ENCODE measurements at places on chromosomes 6 and 20.

- DNase-seq = no peak
Measured at GRCh38 chr6:169886631-169887227, 135.3 kb downstream of the ERMARD start.

GRCh38 chr6:27477318-27478013 lies 4.6 kb upstream of the ZNF184 start:
- DNase-seq = no peak

- DNase-seq = no peak
Measured at GRCh38 chr6:3791526-3792203, 40.2 kb upstream of the PXDC1 start.

- no peak for DNase-seq
Measured at GRCh38 chr6:2937627-2938003, 33.8 kb downstream of the SERPINB6 start.

GRCh38 chr6:4128072-4128471 lies 7.3 kb downstream of the ECI2 start:
- DNase-seq = no peak

DNA sequence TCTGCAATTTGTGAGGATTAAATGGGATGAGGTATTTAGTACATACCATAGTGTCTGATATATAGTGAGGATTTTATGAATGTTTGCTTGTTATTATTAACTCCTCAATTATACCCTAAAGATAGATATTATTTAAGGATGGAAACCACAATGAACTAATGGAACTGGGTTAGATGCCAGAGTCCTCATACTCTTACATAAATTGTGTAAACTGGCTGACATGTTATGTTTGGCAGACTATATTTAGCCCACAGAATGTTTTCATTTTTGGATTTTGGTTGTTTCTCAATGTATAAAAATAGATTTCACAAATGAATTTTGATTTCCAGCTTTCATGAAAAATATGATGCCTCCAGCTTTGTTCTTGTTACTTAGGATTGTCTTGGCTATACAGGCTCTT lies 37.6 kb downstream of the HTR1B start:
- DNase-seq = no peak

DNA sequence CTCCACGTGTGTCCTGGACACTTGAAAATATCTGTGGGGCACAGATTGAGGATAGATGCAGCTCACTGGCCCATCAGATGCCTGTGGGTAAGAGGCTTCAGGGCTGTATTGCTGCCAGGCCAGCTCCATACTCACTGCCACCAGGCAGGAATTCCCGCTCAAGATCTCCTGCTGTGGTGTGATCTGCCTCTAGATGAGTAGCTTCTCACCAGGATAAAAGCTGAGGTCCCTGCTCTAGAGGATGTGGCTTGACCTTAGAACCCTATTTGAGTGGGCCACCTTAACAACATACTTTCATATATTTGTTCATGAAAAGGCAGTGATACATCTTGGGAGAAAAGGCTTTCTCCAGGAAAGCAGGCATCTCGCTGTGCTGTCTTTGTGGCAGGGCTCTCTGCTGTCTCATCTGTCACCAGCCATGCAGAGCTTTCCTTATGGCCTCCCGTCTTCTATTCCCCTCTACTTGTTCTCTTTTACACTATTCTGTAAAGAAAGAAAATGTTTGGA lies 165.7 kb upstream of the RNF217 start:
- DNase-seq = no peak

DNA sequence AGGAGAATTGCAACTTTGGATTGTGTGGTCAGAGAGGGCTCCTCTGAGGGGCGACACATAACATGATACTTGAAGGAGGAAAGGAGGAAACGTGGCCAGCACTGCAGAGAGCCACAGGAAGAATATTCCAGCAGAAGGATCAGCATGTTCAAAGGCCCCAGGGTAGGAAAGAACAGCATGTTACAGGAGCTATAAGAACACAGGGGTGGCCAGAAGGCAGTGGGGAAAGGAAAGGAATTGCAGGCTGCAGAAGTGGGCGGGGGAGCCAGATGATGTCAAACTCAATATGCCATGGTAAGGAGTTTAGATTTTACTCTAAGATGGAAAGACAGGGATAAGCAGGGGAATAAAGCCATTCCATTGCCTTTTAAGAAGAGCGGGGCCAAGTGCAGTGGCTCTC lies 30.7 kb downstream of the MGME1 start:
- DNase-seq = no peak

- no peak for DNase-seq
Measured at GRCh38 chr6:73854998-73855718, 159.2 kb downstream of the CD109 start.

- no peak for DNase-seq
Measured at GRCh38 chr6:67331304-67331703, 1303.8 kb upstream of the ADGRB3 start.

DNA sequence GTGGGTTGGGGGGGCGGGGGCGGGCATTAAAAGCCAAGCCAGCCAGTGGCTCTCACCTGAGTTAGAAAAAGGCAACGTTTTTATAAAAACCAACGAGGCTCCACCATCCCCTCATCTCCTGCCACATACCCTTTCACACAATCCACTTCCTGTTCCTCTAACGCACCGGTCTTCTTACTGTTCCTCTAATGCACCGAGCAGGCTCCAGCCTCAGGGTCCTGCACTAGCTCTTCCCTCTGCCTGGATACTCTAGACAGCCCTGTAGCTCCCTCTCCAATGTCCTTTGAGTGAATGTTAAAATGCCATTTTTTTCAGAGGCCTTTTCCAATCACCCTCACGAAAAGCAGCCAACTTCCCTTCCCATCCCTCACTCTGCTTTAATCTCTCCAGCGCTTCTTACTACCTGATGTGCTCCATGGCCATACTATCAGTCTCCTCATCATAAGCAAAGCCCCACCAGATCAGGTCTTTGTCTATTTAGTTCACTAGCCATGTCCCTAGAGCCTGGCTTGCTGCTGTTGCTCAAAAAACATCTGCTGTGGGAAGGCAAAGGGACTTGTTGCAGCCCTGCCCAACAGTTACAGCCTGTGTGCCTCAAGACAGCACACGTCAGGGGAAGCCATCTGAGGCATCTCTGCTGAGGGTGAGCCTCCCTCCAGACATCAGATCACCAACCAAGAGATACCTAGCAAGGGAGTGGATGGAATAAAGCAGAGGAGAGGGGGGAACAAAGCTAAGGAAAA lies 3.9 kb downstream of the FKBP1A start:
- DNase-seq = no peak

- DNase-seq = no peak
Measured at GRCh38 chr20:20173254-20173653, 120.9 kb downstream of the CFAP61 start.

DNA sequence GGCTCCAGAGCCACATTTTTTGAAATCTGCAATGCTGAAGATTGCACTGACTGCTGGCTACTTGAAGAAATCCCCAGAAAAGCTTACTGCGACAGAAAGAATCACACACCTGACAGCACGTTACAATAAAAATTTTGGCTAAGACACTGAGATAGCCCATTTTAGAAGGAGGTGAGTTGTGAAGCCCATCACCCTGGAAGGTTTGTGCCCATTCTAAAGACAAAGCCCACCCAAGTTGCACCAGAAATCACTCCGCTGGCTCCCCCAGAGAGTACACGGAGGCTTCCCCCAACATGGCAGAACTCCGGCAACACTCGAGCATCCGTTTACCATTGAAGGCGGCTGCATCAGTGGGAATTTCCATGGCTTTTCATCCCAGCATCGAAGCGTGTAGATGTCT lies 29.4 kb downstream of the LPA start:
- no peak for DNase-seq

DNA sequence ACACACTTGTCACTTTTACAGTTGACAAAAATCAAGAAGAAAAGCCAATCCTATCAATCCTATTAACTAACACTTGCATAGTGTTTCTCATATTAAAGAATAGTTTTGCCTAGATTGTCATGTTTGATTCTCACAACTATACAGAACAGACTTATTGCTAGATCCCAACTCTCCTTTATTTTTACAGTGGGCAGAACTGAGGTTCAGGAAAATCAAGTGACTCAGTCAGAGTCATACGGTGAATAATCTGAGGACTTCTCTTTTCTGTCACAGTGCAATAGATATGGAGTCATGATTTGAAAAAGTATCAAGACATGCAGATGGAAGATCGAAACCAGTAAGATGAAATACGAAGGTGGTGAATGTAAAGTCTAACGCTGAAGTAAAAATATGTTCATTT lies 195.1 kb upstream of the CITED2 start:
- DNase-seq = no peak

- DNase-seq = peak; percentile 40
Measured at GRCh38 chr20:62776692-62777527, 19.4 kb upstream of the MRGBP start.

DNA sequence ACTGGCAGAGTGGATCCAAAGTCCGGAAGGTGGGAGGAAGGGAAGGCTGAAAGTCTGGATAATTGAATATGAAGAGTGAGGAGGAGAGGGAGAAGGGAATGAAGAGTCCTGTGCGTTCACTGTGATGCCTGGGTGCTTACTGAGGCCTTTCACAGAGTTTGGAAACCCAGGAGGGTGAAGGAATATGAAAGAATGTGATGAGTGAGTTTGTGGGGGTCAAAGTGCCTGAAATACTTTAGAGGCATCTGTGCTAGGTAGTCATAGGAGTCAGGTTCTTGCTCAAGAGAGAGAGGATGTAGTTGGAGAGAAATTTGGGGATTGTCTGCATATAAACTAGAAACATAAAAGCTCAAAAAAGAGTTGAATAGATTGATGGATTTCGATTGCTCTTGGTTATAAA lies 20.7 kb downstream of the NKX2-4 start:
- no peak for DNase-seq

All from stimulated activated CD8-positive, alpha-beta memory T cell treated with anti-CD3 and anti-CD28 coated beads, Interleukin-15, amount 100 ng/mL, for 4 hours (primary cell).